ENCODE measurements at places on chromosomes 16 and 17. TPM values are rescaled to one million over a fixed set of nuclear protein-coding genes. Genes with fewer than 3 reads are reported as not detected.
A peak's percentile ranks its signal among the peaks of the same experiment; 100 is the strongest.

Gene CES5A
- not detected for total RNA-seq

Gene PLD6
- total RNA-seq: 0.65 TPM

DNA sequence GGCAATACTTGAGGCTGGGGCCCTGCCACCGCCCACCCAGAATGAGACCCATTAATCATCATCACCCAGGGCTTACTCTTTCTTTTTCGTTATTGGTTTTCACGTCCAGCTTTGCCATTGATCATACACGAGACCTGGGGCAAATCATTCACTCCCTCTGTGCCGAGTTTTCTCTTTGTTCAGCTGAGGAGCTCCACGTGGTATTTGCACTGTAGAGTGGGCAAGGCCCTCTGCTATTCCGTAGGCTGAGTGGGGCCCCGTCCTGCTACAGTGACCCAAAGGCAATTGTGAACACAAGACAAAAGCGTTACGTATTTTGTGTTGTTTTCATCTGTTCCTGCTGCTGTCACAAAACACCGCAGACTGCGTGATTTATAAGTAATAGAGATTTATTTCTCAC, 23.6 kb upstream of the CBX2 start:
- DNase-seq: no peak

GRCh38 chr16:62050793-62051192, 14.6 kb upstream of the CDH8 start:
- DNase-seq: no peak

GRCh38 chr17:55845385-55845784, 94.5 kb downstream of the PCTP start:
- peak; percentile 81 for DNase-seq

- DNase-seq: no peak
Measured at GRCh38 chr17:54096216-54096615, 273.5 kb downstream of the KIF2B start.

- DNase-seq: peak; percentile 67
Measured at GRCh38 chr16:3938843-3939624, 58.5 kb upstream of the CREBBP start.

GRCh38 chr16:2585651-2586081, 47.8 kb downstream of the PDPK1 start:
- DNase-seq: no peak

DNA sequence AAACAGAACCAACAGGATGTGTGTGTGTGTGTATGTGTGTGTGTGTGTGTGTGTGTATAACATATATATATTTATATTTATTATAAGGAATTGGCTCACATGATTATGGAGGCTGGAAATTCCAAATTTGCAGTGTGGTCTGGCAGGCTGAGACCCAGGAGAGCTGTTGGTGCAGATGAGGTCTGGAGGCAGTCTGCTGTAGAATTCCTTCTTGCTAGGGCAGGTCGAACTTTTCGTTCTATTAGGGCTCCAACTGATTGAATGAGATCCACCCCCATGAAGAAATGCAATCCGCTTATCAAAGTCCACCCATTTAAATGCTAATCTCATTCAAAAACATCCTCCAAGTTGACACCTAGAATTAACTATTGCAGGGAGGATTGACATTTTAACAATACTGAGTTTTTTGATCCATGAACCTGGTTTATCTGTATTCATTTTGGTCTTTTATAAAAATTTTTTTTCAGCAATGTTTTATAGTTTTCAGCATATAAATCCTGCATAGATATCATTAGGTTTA, 85.0 kb downstream of the CYLD start:
- no peak for DNase-seq

Measured in GM23248 (cell line).